Stimulated activated CD8-positive, alpha-beta memory T cell treated with anti-CD3 and anti-CD28 coated beads, Interleukin-7, amount 100 ng/mL, for 4 hours (primary cell): ENCODE measurements at places on chromosomes 1 and 21.

DNA sequence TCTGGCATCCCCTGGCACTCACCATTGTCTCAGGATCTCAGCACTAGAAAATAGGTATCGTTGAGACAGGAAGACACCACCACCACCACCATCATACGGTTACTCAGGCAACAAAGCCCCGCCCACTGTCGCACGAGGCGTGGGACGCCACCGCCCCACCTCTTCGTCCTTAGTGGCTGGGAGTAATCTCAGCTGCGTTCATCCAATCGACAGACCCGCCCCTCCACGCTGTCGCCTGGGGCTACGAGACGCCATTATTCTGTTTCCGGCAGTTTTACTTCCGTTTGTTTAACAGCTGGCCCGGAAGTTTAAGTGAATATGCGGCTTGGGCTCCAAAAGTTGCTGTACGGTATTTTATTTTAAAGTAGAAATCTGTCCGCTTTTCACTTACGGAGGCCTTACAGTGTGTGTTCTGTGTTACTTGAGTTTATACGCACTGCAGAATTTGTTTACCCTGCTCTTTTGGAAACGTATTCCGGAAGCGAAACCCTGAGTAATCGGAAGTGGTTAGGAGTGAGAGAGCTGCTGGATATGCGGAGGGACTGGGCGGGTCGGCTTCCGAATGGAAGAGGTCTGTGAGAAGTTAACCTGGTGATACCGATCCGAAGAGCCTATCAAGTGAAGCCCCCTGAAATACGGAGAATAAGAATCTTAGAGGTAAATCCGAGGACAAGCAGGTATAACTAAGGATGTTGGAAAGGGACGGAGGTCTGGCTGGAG is at the start of the genes BLZF1 and NME7:
Gene BLZF1 (plus strand): TSS at position 510 of the 720 bp plus-strand sequence. CDS start 1,328 bp downstream, outside the sequence.
Gene NME7 (minus strand): TSS at position 112 of the 720 bp plus-strand sequence. CDS start 87 bp downstream, at position 25.
- DNase-seq = peak; percentile 98

- no peak for DNase-seq
Observed at GRCh38 chr1:74465193-74465681, 47.2 kb downstream of the LRRC53 start.

DNA sequence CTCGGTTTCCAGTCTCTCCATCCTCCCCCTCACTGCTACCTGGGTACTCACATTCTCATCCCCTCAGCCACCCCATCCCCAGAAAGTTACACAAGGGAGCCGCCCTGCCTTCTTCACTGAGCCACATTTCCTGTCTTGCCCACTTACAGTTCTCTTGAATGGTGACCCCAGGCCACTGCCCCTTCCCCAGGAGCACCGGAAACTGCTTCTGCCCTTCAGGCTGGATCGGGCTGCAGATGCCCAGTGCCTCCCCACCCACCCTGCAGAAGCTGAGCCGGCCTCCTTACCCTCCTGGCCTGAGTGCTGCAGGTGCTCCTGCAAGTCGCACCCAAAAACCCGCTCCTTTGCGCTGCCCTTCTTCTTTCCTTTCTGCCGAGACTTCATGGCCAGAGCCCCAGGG is 450 bp downstream of the ARHGAP30 start:
- DNase-seq = no peak

GRCh38 chr1:53467391-53467790 is 8.2 kb downstream of the DMRTB1 start:
- no peak for DNase-seq

- DNase-seq = no peak
Observed at GRCh38 chr1:60145771-60146170, 72.2 kb upstream of the C1orf87 start.

DNA sequence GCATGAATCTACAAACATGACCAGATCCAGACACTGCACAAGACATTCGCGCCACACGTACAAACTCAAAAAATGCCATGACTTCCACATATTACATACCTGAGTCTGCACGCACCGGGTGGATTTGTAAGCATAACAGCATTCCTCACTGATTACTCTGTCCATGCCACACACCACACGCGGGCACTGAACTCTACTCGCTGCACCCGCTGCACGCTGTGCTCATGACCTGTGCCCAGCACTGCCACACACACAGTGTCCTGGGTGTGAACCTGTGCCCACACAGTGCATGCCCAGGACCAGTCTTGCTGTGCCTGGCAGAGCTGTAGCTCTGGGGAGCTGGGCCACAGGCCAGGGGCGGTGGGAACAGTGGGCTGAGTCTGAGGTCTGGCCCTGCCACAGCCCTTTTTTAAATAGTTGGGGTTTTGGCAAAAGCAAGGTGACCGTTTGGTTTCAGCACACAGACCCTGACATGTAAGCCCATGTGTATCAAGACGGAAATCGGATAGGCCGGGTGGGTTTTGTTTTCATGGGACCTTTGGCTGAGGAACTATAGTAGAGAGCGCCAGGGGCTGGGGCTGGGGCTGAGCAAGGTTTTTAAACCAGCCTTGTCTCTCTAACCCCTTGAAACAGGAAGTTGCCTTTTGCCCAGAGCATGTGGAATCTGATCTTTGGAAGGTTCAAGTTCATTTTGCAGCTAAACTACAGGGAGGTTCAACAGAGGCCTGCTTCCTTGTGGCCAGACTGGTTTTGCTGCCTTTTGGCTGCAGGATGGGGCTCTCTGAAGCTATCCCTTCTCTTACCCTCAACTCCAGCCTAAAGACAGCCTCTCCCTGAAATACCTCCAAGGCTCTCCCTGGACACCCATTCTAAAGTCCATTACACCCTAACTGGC is 12.3 kb upstream of the GOLT1A start:
- DNase-seq = no peak

DNA sequence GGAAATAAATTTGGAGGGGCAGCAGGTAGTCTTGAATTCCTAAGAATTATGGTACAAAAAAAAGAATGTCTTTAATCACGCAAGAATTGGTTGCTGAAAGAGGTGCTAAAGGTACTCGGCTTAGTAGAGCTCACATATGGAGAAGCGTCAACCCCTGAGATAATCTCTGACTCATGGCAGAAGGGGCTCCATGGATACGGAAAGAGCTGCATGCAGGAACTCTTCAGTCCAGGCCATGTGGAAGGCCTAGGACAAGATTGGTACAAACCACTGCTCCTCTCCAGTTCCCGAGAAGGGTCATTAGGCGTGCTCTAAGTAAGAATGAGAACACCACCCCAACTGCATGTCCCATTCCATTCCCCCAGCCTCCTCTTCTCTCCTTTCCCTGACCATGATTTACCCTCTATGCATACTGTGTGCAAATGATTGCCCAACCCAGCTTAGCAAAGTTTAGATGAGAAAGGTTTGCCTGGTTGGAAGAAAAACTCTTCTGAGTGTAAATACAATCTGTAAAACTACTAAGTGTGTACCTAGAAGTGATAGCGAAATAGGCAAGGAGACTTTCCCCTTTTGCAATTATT is 10.9 kb downstream of the GJA8 start:
- no peak for DNase-seq

DNA sequence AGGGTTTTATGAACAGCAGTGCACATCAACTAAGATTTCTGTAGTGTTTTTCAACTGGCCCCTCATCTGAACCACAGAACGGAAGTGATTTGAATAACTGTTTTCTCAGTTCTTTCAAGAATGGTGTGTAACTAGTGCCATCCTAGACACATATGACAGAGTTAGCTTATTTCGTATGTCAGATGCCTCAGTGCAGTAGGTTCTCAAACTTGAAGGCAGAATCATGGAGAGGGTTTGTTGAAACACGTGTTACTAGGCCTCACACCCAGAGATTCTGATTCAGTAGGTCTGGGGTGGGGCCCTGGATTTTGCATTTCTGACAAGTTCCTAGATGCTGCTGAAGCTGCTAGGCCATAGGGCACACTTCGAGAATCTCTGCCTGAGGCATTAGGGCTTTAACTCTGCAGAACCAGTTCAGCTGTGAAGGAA is 49.0 kb downstream of the SCCPDH start:
- DNase-seq = no peak

DNA sequence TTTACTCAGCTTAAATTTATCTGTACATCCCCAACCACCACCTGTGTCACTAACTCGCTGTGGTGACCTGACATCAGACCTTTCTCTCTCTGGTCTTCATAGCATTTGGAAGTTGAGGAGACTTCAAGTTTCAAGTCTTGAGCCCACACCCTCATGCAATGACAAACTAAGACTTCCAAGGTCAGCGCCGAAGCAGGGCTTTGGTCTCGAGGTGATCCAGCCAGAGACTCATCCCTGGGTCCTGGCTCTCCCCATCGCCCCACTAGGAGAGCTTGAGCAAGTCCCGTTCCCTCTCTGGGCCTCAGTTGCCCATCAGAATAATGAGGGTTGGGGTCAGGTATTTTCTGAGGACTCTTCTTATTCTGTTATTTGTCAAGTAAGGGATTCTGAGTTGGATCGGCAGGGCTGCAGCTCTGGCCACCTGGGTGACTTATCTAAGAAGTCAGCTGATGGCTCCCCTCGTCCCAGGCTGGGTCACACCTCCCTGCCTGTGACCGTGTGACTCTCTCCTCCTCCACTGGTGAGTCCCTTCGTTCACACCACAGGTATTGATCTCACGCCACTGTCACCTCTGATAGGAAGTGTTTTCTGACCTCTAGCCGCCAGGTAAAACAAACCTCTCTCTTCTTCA is 143.7 kb upstream of the RUNX3 start:
- no peak for DNase-seq

DNA sequence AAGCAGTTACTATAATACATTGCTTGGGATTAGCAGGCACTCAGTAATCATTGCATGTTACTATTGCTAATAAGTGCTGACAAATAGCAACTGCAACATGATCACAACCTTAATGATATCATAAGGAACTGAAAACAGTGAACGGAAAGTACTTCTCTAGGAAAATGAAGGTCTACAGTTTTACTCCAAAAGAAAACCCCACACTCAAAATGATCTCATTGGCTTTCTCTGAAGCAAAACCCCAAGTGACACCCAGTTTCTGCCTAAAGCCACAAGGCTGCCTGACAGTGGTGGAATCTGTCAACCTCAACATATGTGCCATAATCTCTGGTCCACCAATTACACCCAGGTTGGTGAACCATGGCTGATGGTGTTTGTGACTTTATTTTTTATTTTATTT is 137.6 kb downstream of the PTGER3 start:
- no peak for DNase-seq

DNA sequence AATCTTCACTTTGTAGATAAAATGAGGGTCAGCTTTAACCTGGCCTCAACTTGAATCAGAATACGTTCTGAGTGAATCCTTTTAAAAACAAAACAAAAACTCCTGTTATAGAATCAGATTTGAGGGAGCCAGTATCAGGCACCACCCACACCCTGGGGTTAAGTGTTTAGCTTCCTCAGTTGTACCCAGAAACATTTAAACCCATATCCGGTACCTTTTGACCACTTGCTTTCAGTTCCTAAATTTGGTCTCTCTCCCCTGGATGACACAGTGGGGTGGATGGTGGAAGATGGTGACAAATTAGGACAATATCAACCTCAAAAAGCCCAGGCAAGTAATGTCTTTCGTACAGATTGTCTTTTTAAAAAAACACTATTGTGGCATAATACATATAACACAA is 10.4 kb downstream of the KLHDC7A start:
- no peak for DNase-seq

DNA sequence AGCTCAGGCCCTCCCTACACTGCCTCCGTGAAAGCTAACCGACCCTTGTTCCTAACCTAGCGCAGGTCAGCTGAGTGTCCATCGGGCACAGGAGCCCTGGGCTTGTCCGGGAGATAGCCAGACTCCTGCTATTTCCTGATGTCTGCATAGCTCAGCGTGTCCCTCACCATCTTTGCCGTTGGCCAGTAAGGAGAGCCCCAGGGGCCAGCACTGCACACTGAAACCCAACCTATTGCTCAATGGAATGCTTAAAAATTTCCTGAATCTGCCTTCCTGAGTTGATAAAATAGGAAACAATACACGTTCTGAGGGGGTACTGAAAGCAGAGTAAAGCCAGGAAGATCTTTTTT is 2.2 kb downstream of the RUNX1 start:
- DNase-seq = no peak

- DNase-seq = no peak
Observed at GRCh38 chr1:102798718-102799117, 309.6 kb downstream of the COL11A1 start.

GRCh38 chr1:79603843-79604242 is 597.3 kb upstream of the ADGRL4 start:
- no peak for DNase-seq

DNA sequence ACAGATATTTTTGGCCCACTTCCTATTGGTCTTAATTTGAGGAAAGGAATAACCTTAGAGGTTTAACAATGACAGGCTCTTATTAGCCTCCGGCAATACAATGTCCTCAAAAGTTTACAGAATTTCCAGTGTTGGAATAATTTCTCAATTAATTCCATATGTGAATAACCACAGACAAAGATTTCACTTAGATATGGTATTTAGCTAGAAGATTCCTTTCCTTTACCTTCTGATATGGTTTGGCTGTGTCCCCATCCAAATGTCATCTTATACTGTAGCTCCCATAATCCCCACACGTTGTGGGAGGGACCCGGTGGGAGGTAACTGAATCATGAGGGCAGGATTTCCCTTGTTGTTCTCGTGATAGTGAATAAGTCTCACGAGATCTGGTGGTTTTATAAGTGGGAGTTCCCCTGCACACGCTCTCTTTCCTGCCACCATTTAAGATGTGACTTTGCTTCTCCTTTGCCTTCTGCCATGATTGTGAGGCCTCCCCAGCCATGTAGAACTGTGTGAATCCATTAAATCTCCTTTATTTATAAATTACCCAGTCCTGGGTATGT is 54.9 kb upstream of the RGS7 start:
- DNase-seq = no peak
